ENCODE measurements at places on chromosomes 3 and 15.

DNA sequence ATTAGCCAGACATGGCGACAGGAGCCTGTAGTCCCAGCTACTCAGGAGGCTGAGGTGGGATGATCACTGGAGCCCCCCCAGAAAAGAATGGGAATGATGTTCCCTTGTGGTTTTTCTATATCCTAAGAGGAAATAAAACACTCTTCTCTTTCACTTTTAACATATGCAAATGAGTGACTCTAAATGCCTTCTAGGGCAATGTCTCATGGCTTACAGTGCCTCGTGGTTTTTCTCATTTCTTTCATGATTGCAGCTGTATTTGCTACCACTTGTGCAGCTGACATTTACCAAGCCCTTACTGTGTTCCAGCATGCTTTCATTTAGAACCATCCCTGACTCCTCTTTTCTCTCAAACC lies 26.4 kb downstream of the STOML1 start:
- peak; percentile 54 for DNase-seq

- DNase-seq, result no peak
These were observed 1.1 kb upstream of the CEMIP start for GRCh38 chr15:80777826-80778620.

GRCh38 chr3:58609990-58610389 lies 32.8 kb upstream of the FAM107A start:
- DNase-seq, result no peak

- no peak for DNase-seq
These were observed 73.7 kb downstream of the FILIP1L start for GRCh38 chr3:100040451-100041225.

DNA sequence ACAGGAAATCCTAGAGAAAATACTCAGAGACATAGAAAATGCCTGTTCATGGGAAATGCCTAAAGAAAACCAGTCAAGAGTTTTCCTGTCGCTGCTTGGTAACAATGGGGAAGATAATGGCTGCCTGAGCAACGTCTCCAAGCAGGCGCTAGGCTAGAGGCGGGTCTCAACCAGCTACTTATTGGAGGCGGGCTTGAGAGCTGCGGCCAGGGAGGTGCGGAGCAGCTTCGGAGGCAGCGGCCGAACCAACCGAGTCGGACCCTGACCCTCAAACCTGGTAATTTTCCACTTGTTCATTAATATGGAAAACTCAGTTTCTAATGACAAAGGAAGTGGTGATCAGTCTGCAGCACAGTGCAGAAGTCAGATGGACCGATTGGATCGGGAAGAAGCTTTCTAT lies 173.1 kb downstream of the DTWD1 start:
- no peak for DNase-seq

- no peak for DNase-seq
These were observed 41.8 kb downstream of the SMAD3 start for GRCh38 chr15:67107014-67107812.

DNA sequence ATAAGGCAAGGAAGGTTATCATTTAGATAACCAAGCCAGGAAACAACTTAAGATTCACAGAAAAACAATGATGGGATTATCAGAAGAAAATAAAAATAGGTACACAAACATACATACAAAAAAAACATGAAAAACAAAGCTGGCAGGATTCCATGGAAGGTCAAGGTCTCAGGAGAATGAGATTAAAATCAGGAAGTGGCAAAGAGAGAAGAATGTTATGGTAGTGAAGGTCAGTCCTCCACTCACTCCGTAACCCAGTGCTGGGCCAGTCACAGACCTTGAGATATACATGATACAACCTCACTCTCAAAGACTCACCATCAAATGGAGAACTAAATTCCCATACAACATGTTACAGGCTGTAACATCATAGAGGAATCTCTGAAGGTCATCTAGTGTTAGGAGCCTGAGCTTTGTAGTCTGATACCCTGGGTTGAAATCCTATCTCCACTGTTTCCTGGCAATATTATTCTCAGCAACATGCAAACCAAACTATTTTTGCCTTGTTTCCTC lies 93.9 kb downstream of the CTNNB1 start:
- no peak for DNase-seq

GRCh38 chr15:77773903-77774302 lies 141.2 kb upstream of the LINGO1 start:
- DNase-seq, result no peak

DNA sequence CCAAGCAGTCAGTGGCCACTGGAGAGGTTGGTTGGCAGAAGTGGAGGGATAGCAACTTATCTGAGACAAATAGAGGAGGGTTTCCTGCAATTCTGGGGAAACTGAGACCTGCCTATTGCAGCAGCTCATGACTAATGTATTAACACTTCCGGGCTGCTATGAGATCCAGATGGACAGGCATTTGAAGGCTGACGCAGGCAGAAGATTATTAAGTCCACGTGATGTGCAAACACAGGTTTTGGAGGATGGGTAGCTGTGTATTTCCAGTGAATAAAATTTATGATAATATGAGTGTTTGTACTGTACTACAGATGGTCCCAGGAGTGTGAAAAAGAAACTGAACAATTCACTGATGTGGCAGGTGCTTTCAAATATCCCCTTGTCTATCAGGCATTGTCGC lies 28.5 kb upstream of the CFAP161 start:
- DNase-seq, result no peak

DNA sequence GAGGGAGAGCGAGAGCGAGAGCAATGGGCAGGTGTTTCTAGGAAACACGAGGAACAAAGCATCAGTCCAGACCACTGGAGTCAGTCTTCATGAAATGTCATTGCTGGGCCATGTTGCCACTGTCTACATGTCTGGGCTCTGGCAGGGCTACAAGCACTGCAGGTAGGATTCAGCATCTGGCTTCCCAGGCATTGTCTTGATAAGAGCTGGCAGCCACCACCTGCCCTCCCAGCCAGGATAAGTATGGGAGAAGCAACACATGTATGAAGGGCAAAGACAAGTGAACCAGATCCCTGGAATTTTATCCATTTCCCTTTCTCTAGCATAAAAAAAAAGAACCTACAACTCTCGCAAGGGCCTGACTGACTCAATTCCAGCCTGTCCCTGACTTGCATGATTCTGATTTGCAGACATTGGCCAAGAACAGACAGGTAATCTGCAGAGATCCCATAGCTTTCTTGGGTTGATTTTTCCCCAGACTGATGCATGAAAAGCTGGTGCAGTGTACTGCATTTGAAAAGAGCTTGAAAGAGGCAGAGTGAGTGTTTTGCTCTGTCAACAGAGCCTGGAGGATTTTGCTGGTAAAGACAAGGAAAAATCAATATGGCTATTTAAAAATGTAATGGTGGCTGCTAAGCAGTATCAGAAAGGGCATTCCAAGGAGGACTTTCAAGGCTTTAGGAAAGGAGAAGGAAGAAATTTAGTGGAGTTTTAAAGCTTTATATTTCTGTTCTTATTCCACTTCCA lies 157.2 kb upstream of the MYRIP start:
- DNase-seq, result no peak

DNA sequence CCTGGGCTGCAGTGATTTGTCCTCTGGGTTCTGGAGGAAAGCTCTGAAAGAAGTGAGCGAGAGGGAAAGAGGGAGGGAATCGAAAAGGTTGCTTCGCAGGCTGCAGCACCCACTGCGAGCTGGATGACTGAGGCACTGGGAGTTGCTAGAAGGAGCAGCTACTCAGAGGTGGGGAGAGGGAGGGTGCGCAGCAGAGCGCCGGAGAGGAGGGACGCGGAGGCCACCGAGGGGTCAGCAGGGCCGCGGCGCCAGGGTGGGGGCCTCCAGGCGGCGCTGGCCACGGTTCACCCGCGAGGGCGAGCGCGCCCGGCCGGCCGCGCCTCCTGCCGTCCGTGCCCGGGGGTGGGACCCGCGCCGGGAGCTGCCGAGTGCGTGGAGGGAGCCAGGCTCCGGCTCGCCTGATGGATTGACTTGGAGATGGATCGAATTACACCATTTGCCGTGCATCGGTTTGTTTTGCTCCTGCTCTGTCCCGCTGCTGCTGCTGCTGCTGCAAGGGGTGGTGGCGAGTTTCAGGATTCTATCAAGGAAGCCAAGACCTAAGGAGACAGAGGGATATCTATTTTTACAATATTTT lies at the start of gene SEMA6D:
Gene SEMA6D, plus strand, starts transcription at position 470 of the 577 bp plus-strand sequence. CDS start 42,294 bp downstream, outside the sequence.
- DNase-seq, result no peak

DNA sequence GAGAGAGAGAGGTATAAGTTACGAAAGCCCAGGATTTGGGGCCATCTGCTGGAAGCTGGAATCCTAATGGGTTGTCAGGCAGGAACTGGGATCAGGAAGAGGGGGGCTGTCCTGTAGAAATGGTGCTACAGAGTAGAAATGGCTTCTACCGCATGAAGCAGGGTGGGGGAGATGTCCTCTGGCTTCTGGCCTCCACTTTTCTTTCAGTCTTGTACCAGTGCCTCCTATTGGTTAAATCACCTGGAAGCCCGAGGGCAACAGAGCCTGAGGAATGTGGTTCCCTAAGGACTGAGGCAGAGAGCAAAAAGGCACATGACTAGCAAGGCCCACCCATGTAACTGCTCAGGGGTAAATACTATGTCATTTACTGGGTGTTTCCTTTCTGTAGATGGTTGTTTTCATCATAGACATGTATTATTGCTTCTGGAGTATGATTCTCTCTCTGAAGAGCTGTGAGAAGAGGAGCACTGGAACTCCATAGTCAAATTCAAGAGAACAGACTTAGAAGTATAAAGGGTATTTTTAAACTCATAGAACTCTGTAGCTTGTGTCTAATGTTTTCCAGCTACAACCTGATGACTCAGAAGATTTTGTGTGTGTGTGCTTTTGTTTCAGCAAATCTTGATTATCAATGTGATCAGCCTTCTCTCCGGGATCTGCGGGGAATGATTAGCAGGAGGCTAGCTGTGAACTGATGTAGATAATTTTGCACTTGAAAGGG lies 20.2 kb upstream of the MITF start:
- DNase-seq, result no peak

DNA sequence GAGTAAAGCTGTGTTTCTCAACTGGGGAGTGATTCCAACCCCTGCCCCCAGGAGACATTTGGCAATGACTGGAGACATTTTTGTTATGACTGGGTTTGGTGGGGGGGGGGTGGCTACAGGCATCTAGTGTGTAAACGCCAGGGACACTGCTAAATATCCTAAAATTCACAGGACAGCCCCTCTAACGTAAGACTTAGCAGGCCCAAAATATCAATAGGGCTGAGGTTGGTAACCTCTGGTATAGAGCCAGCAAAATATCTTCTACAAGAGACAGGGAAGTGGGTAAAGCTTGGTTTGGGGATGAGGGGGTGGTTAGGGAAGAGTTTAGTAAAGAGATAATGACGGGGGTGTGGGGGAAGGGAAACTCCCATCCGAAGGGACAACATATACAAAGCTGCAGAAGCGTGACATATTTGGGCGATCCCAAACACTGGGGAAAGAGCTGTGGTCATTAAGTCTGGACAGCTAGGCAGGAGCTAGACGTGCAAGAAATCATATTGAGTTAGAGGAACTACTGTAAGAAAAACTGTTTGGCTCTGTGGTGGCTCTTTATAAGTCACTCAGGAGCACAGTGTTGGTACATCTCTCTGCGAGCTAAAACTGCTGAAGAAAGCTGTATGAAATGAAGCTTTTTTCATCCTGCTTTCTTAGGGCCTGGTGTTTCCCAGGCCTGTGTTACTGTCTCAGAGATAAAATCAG lies 697 bp upstream of the TRIM69 start:
- no peak for DNase-seq

DNA sequence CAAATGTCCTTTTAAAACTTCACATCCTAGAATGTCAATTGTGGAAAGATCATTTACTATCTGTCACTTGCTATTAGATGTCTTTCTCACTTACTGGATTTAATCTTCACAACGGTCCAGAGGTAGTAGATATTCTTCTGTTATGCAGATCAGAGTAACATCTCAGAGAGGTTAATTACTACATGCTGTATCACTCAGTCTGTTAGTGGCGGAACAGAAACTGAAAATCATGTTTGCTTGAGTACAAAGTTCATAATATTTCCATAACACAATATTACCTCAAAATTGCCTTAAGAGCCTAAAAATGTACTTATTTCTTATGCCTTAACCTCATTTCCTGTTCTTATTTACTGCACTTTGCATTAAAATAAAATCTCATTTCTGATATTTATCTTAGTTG lies 28.6 kb upstream of the GPR149 start:
- no peak for DNase-seq

DNA sequence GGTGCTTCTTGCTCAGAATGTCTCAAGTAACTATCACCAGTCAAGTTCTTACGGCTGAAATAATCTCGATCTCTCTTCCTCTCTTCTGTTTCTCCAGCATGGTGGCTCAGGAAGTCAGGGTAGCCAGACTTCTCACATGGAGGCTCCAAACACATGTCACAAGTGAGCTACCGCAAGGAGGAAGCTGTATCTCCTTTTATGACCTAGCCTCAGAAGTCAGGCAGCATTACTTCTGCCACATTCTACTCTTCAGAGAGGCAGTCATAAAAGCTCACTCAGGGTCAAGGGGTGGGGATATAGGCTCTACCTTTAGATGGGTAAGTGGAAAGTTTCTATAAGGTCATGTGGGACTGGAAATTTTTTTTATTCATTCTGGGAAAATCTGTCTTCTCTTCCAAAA lies 86.6 kb upstream of the NEO1 start:
- no peak for DNase-seq

GRCh38 chr15:51121118-51121517 lies 26.4 kb upstream of the TNFAIP8L3 start:
- no peak for DNase-seq

GRCh38 chr3:188553569-188553968 lies 399.6 kb downstream of the LPP start:
- no peak for DNase-seq

- no peak for DNase-seq
These were observed 148.1 kb downstream of the SNRK start for GRCh38 chr3:43434431-43434830.

DNA sequence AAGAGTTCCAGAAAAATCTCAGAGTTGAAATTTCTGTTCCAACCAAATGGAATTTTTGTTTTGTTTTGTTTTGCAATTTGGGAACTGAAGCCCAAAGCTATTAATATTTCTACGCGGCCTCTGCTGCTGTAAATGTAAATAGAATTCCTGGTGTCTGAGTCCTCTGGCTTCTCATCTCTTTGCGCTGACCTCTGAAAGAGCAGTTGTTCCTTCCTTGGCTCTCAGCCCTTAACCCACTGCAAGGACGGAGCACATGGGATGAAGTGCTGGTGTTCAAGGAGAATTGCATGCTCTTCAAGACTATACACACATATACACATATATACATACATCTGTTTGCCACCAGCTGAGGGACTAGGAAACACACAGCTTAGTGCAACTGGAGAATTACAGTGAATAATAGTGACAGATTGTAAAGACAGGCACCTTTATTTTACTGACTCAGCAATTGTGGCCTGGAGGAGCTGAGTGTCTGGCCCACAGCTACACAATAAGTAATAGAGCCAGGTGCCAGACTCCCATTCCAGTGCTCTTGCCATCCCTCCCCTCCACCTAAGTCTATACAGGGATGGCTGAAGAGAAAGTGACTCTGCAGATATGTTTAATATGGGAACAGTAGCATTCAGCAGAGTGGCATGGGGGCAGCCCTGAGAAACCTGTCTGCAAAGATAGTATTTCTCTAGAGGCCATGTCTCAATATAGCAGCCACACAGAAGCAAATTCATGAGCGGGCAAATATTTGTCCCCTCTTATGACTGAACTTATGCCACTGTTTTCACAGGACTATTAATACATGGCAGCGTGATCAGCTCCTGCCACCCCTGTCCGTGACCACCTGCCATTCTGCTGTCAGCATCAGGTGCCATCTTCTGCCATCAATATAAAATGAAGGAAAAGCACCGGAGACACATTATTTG lies 42.3 kb downstream of the NEK10 start:
- no peak for DNase-seq
